ENCODE measurements at places on chromosomes 1 and 21. TPM values are rescaled to one million over a fixed set of nuclear protein-coding genes. Genes with fewer than 3 reads are reported as not detected.

Gene F11R
- total RNA-seq = 7.7 TPM

Gene PKLR
- not detected for total RNA-seq

Gene OR6K2
- not detected for total RNA-seq

Gene TSACC
- total RNA-seq = not detected

Gene NBPF6
- total RNA-seq = not detected

Gene ZBTB8OS
- total RNA-seq = 63.4 TPM

Gene LRRC39
- 2.1 TPM for total RNA-seq

Gene RNU1-4
- total RNA-seq = 3,598 TPM

Gene NTMT2
- total RNA-seq = not detected

Gene USP25
- 16.3 TPM for total RNA-seq

Gene OPTC
- total RNA-seq = not detected

Gene CLDN17
- not detected for total RNA-seq

Gene HPDL
- total RNA-seq = 2.3 TPM

Gene KCNAB2
- 20.4 TPM for total RNA-seq

Gene ADGRL4
- not detected for total RNA-seq

Gene PGLYRP3
- total RNA-seq = not detected

GRCh38 chr1:87980494-87980893 lies 651.8 kb downstream of the LMO4 start:
- no peak overlapping the region for H3K27ac ChIP-seq
- H3K27me3 ChIP-seq = no peaks in the 10 kb centered on the region
- no peak overlapping the region for H3K4me3 ChIP-seq
- DNase-seq = no peak

- no peak overlapping the region for H3K4me3 ChIP-seq
- peaks cover 14% of the 10 kb centered on the region for H3K27me3 ChIP-seq
- peak overlapping the region; percentile 80 for H3K27ac ChIP-seq
- peaks cover 36% of the 10 kb centered on the region for H3K4me1 ChIP-seq
Observed at GRCh38 chr1:203364094-203364801, 13.3 kb upstream of the FMOD start.

- H3K36me3 ChIP-seq = peaks cover 3% of the 10 kb centered on the region
- H3K27ac ChIP-seq = no peak overlapping the region
- H3K4me1 ChIP-seq = peaks cover 8% of the 10 kb centered on the region
Observed at GRCh38 chr1:208065862-208066261, 154.9 kb upstream of the CD34 start.

DNA sequence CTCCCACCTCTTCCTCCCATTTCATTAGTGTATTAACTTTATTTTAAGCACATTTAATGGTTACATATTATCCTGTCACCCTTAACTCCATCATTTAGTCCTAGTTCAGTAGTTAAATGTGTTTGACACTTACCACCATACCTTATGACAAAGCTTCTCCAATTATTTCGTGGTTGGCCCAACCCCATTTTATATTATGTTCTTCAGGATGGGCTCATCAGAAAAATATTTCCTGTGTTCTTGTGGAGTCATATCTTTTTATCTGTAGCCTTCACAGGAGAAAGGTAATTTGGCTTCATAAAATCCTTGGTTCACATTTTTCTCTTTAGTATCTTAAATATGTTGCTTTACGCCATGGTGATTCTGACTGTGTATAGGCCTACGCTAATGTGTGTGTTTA lies 142.3 kb upstream of the COL6A1 start:
- peaks cover 7% of the 10 kb centered on the region for H3K27me3 ChIP-seq
- H3K27ac ChIP-seq = no peak overlapping the region
- peaks cover 10% of the 10 kb centered on the region for H3K4me1 ChIP-seq
- DNase-seq = no peak

GRCh38 chr1:94245747-94246438 lies 8.5 kb upstream of the ARHGAP29 start:
- H3K4me1 ChIP-seq = peaks cover 2% of the 10 kb centered on the region
- DNase-seq = no peak
- peaks cover 13% of the 10 kb centered on the region for H3K36me3 ChIP-seq
- H3K4me3 ChIP-seq = no peak overlapping the region
- no peak overlapping the region for H3K27ac ChIP-seq
- H3K27me3 ChIP-seq = peaks cover 7% of the 10 kb centered on the region

DNA sequence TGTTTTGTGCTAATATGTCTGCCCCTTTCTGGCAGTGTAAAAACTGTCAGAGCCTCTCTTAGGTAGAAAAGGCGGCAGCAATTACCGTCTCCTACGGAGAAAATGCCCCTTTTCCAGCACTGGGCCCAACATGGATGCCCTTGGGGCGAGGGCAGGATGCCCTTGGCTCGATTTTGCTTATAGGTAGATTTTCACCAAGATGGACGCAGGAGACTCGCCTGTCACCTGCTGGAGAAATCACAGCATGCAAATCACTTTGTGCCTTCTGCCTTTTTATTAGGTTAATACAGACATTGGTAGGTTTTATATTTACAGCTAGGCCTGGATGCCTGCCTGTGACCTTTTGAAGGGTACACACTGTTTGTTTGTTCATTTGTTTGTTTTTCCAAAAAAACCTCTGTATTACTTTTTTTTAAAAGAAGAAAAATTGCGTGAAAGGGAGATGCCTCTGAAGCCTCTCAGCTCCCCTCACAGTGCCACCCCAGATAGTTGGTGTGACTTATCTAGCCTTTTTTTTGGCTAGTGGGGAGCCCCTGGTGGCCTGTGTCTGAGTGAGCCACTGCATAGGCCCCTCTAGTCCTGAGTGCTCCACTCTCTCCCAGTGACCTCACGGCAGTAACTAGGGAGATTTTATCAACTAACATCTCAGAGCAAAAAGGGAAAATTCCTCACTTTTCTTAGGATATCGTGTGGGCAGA lies 2.5 kb downstream of the ATP1B1 start:
- no peak for DNase-seq
- peaks cover 17% of the 10 kb centered on the region for H3K27me3 ChIP-seq
- H3K27ac ChIP-seq = no peak overlapping the region

DNA sequence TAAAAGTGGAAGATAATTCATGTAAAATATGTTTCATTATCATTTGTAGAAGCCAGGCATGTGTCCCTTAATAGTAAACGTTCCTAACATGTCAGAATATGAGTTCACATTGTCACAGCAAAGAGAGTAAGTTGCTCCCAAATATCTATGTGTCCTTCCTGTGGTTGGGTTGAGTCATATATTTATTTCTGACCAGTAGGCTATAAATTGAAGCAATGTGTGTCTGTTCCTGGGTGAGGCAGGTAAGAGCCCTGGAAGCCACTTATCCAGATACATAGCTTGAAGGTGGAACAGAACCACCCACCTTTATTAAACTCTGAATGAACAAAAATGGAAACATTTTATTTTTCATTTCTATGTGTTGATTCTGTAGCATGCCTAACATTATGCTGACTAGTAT lies 2251.6 kb downstream of the NCAM2 start:
- no peaks in the 10 kb centered on the region for H3K4me1 ChIP-seq
- no peaks in the 10 kb centered on the region for H3K36me3 ChIP-seq
- no peak overlapping the region for H3K4me3 ChIP-seq
- no peak for DNase-seq
- peaks cover 3% of the 10 kb centered on the region for H3K27me3 ChIP-seq

GRCh38 chr1:53500204-53501064 lies 41.2 kb downstream of the DMRTB1 start:
- no peak for DNase-seq
- no peak overlapping the region for H3K4me3 ChIP-seq
- no peak overlapping the region for H3K27ac ChIP-seq

GRCh38 chr1:18676332-18676781 lies 45.7 kb downstream of the PAX7 start:
- no peaks in the 10 kb centered on the region for H3K36me3 ChIP-seq
- no peak for DNase-seq
- H3K27ac ChIP-seq = no peak overlapping the region
- no peak overlapping the region for H3K4me3 ChIP-seq
- H3K27me3 ChIP-seq = peaks cover 2% of the 10 kb centered on the region

DNA sequence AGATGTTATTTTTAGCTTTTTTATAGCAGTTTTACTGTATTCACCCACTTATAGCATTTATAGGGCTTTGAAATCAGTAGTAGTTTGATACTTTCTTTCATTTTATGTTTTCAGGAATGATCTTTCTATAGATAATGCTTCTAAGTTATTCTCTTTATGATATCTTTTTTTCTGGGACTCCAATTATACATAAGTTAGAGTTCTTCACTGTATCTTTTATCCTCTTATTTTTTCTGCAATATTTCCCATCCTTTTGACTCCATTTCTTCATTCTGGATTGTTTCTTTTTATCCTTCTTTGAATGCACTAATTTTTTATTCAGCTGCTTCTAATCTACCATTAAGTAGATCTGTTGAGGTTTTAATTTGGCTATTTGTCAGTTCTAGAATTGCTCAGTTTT lies 73.1 kb downstream of the FMN2 start:
- H3K4me1 ChIP-seq = peaks cover 2% of the 10 kb centered on the region
- H3K4me3 ChIP-seq = no peak overlapping the region
- peaks cover 4% of the 10 kb centered on the region for H3K36me3 ChIP-seq
- H3K27me3 ChIP-seq = no peaks in the 10 kb centered on the region
- DNase-seq = no peak

GRCh38 chr1:26602378-26602959 lies 72.9 kb downstream of the RPS6KA1 start:
- peak overlapping the region; percentile 46 for H3K4me3 ChIP-seq
- H3K4me1 ChIP-seq = peaks cover 14% of the 10 kb centered on the region
- H3K27ac ChIP-seq = no peak overlapping the region
- no peaks in the 10 kb centered on the region for H3K27me3 ChIP-seq

DNA sequence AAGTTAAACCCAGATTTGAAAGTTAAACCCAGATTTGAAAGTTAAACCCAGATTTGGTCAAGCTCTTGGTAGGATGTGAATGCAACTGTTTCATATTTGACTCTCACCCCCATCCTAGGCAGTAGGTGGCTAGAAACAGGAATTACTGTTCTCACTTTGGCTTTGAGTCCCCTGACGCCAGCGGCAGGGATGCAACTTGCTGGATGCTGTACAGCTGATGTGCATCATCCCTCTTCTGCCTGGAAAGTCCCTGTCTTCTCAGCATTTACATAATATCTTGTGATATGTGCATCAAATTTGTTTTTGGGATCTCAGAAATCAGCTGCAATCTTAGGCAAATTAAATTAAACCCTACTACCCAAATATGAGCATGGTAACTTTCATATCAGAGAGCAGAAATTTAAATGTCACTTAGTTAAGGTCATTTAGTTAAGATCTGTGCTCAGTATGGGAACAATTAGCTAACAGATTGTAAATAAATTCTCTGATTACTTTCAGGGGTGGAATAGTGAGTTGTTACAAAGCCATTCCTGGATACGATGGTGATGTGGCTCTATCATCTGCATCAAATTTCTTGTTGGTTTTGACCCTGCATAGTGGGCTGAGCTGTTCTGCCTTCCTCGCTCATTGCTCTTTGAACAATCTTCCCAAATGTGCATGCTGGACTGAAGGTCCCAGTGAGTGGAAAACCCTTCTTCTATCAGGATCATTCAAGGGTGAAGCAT lies 6.8 kb upstream of the HAO2 start:
- DNase-seq = no peak
- H3K27ac ChIP-seq = no peak overlapping the region
- no peak overlapping the region for H3K4me3 ChIP-seq
- H3K36me3 ChIP-seq = no peaks in the 10 kb centered on the region

GRCh38 chr1:117573386-117574023 lies 32.3 kb upstream of the TENT5C start:
- no peak overlapping the region for H3K4me3 ChIP-seq
- no peak for DNase-seq
- peaks cover 12% of the 10 kb centered on the region for H3K4me1 ChIP-seq
- H3K36me3 ChIP-seq = peaks cover 4% of the 10 kb centered on the region
- peaks cover 4% of the 10 kb centered on the region for H3K27me3 ChIP-seq

DNA sequence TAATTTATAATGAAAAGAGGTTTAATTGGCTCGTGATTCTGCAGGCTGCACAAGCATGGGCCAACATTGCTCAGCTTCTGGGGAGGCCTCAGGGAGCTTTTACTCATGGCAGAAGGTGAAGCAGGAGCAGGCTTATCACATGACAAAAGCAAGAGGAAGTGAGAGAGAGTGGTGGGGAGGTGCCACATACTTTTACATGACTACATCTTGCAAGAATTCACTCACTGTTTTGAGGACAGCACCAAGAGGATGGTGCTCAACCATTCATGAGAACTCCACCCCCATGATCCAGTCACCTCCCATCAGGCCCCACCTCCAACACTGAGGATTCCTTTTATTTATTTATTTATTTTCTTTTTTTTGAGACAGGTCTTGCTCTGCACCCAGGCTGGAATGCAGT lies 5.5 kb upstream of the PLEKHM2 start:
- no peak overlapping the region for H3K4me3 ChIP-seq
- H3K27me3 ChIP-seq = peaks cover 4% of the 10 kb centered on the region

- H3K36me3 ChIP-seq = no peaks in the 10 kb centered on the region
- H3K4me3 ChIP-seq = no peak overlapping the region
- H3K27ac ChIP-seq = no peak overlapping the region
- H3K27me3 ChIP-seq = no peaks in the 10 kb centered on the region
Observed at GRCh38 chr21:24895885-24896734, 711.2 kb downstream of the MRPL39 start.

- no peak for DNase-seq
- no peak overlapping the region for H3K27ac ChIP-seq
- no peaks in the 10 kb centered on the region for H3K36me3 ChIP-seq
- H3K27me3 ChIP-seq = peaks cover 4% of the 10 kb centered on the region
Observed at GRCh38 chr21:30714946-30715345, 3.6 kb downstream of the KRTAP21-3 start.

- peaks cover 28% of the 10 kb centered on the region for H3K4me1 ChIP-seq
- H3K27ac ChIP-seq = peak overlapping the region; percentile 26
- no peak overlapping the region for H3K4me3 ChIP-seq
- no peak for DNase-seq
- peaks cover 8% of the 10 kb centered on the region for H3K36me3 ChIP-seq
Observed at GRCh38 chr1:226986496-226987178, 46.5 kb downstream of the COQ8A start.

- H3K27me3 ChIP-seq = peaks cover 18% of the 10 kb centered on the region
- DNase-seq = peak; percentile 84
- H3K4me1 ChIP-seq = peaks cover 41% of the 10 kb centered on the region
- peak within 1 kb of the TSS; percentile 73 for H3K27ac ChIP-seq
Observed at GRCh38 chr1:109248797-109249629, at the start of gene CELSR2. Gene CELSR2, plus strand, starts transcription at chr1:109249539. Its CDS starts 541 bp downstream, at chr1:109250080.

GRCh38 chr1:226697151-226697928 lies 41.7 kb downstream of the ITPKB start:
- H3K27ac ChIP-seq = no peak overlapping the region
- H3K27me3 ChIP-seq = peaks cover 2% of the 10 kb centered on the region
- no peak for DNase-seq
- H3K4me1 ChIP-seq = peaks cover 25% of the 10 kb centered on the region
- no peaks in the 10 kb centered on the region for H3K36me3 ChIP-seq

DNA sequence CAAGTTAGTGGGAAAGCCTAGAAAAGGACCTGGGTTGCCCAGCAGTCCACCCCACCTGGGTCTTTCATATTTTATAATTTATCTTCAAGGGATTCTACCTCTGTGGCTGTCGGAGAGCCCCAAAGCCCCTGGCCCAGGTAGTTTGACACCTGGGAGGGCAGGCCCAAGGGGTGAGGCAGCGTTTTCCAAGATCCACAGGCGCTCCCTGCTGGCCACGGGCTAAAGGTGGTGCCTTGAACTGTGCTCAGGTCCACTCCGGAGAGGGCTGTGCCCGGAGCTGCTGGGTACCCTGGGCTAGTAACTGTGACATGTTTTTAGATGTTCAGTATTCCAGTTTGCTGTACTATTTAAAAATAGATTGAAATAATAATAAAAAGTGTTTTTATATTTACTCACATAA lies 37.2 kb upstream of the CRNN start:
- peaks cover 4% of the 10 kb centered on the region for H3K27me3 ChIP-seq
- H3K4me3 ChIP-seq = no peak overlapping the region
- no peaks in the 10 kb centered on the region for H3K36me3 ChIP-seq
- no peaks in the 10 kb centered on the region for H3K4me1 ChIP-seq
